ENCODE measurements at places on chromosomes 11 and 22.
A peak's percentile ranks its signal among the peaks of the same experiment; 100 is the strongest.

GRCh38 chr11:111764621-111765020 is 1.6 kb downstream of the PPP2R1B start:
- no peak for DNase-seq

DNA sequence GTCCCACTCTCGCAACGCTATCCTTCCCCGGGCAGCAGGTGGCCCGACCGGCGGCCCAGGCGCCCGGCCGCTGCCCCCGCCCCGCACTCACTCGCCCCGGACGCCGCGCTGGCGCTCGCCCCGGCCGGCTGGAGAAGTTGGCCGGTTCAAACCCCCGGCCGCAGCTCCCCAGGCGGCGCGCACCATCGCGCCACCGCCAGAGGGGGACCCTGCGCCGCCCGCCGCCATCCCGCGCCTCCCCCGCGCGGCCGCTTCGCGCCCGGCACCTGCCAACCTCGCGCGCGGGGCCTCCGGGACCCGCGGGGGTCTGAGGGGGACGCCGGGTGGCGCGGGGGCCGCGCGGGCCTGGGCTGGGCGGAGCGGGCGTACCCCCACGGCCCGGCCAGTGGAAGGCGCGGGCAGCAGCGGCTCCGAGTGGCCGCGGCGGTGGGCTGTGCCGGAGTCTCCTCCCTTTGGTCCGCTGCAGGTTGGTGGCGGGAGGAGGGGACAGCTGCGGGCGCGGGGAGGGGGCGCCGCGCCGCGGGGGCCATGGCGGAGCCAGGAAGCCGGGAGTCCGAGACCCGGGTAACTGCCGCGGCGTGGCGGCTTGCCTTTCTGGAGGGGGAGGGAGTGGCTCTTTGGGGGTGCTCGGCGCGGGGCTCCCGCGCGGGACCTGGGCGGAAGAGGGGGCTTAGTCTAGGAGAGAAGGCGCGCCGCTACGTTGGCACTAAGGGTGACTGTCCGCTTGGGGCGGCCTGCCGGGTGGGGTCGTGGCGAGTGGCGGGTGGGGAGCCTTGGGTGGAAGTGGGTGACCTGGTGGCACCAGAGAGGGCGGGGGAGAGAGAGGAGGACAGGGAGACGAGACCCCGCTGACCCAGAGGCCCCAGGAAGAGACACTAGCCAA is at the start of the genes MPST and TST:
Gene MPST, plus strand, starts transcription at position 434 of the 883 bp plus-strand sequence. Its CDS starts 95 bp downstream, at position 529.
Gene TST, minus strand, starts transcription at position 139 of the 883 bp plus-strand sequence. CDS start 715 bp downstream, outside the sequence.
- DNase-seq, result no peak

GRCh38 chr11:126305699-126306098 is 1.8 kb downstream of the DCPS start:
- DNase-seq, result no peak

DNA sequence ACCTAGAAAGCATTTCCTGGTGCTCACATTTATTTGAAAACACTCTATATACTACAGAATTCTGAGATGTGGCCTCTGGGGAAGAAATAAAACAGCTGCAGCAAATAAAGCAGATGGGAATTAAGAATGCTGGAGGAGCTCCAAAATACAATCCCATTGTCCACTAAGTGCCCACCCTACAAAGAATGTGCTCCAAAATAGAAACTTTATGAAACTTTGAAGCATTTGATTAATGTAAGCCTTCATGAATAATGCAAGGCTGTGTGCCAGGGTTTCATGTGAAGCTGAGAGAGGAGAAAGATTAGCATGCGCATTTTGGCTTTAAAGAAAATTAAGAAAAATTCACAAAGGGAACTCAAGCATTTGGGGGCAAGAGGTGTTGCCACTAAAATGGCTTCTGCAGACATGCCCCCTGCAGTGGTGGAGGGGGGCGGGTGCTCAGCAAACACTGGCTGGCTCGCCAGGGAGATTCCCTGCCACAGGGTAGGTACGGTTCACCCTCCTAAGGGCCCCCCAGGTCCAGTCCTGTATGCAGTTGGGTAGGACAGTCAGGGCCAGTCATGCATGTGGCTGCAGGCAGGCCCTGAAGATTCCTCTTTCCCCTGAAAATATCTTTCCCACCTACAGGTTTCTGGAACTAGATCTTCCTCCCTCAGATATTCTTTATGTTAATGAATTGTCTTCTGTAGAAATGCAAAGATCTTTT is 46.6 kb upstream of the RCN1 start:
- DNase-seq, result no peak

DNA sequence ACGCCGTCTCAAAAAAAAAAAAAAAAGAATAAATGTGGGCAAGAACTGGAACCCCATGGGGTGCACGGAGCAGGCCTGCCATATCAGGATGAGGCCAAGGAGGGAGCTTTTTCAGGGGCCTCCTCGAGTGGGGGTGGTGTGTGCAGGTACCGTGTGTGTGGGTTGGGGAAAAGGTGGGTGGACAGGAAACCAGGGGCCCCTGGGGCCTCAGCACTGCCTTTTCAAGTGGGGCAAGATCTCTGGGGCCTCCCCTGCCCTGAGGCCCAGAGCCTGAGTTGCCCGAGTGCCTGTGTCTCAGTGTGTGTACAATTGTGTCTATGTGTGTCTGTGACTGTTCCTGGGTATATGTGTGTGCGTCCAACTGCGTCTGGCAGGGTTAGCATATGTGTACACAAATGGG is 23.8 kb downstream of the TEF start:
- no peak for DNase-seq

DNA sequence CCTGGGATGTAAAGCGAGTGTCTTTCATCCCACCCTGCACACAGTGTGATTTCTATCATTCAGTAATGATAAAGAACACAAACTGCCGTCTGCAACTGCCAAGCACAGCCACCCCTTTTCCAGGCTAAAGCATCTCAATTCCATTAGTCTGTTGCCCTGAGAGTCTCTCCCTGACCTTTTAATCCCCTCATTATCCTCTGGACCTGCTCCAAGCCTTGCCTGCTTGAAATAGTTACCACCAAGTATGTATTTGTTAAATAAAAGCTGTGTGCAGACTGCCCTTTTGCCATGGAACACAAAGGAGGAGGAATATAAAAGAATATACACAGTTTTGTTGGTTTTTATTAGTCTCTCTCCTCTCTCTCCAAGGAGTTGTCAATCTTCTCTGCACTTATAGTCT is 13.0 kb downstream of the GRAP2 start:
- DNase-seq, result no peak

DNA sequence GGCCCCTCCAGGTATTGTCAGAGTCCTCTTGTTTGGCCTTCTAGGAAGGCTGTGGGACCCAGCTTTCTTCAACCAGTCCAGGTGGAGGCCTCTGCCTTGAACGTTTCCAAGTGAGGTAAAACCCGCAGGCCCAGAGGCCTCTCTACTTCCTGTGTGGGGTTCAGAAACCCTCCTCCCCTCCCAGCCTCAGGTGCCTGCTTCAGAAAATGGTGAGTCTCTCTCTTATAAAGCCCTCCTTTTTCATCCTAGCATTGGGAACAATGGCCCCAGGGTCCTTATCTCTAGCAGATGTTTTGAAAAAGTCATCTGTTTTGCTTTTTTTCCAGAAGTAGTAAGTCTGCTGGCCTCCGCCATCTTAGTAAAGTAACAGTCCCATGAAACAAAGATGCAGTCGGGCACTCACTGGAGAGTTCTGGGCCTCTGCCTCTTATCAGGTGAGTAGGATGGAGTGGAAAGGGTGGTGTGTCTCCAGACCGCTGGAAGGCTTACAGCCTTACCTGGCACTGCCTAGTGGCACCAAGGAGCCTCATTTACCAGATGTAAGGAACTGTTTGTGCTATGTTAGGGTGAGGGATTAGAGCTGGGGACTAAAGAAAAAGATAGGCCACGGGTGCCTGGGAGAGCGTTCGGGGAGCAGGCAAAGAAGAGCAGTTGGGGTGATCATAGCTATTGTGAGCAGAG is at the start of gene CD3E:
Gene CD3E, plus strand, starts transcription at position 163 of the 681 bp plus-strand sequence. Its CDS starts 223 bp downstream, at position 386.
- DNase-seq, result peak; percentile 54

GRCh38 chr11:98545544-98546175 is 475.1 kb upstream of the CNTN5 start:
- DNase-seq, result no peak

DNA sequence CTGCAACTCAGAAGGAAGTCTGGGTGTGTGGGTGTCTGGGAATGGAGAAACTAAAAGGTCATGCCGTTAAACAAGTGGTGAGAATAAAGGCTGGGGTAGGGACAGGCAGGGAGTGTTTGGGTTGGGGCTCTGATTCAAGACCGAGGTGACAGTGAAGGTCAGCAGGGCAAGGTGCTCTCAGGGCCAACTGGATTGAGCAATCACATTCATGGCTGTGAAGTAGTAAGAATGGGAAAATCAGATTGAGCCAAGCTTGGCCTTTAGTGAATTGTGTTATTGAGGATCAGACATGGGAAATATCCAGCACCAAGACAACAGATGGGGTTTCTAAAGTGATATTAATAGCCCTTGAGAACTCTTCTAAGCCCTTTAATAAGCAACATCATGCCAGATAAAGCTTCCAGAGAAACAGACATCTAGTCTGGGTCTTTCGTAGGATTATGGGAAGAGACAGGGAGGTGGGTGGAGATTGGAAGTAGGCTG is 24.3 kb downstream of the SCN3B start:
- DNase-seq, result no peak

GRCh38 chr11:72642043-72642883 is 32.0 kb downstream of the PDE2A start:
- peak; percentile 3 for DNase-seq

DNA sequence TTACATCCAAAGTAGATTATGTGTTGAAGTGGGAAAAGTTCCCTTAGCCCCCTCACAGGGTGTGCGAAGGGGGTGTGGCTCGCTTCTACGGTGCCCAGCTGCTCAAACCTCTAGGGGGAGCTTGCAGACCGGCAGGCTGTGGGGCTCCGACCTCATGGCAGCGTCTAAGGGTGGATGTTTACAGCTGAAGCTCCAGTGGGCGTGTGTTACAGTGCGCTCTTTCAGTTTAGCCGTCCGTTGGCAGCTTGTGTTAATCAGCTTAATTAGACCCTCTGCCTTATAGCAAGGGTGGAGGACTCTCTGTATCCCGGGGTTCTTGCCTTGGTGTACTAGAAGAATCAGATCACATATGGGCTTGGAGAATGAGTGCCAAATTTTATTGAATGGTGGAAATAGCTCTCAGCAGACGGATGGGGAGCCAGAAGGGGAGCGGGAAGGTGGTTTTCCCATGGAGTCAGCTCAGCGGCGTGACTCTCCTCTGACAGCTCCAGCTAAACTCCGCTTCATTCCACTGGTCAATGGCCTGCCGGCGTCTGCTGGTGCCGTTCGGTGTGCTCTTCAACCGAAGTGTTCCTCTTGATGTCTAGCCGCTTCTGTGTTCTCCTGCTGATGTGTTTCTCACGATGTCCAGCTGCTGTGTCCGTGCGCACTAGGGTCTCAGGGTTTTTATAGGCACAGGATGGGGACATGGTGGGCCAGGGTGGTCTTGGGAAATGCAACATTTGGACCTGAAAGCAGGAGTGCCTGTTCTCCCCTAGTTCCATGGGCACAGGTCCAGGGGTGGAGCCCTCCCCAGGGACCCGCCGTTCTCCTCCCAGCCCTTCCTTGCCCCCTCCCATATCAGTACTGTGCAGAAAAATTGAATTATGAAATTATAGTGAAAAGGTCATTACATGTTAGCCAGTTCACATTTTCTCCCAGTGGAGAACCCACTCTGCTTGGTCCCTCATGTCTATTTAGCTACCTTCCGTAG is 28.6 kb upstream of the OR10G7 start:
- no peak for DNase-seq

GRCh38 chr22:29012101-29012433 is 49.6 kb downstream of the C22orf31 start:
- no peak for DNase-seq

Data from stimulated activated CD8-positive, alpha-beta memory T cell treated with anti-CD3 and anti-CD28 coated beads, Interleukin-7, amount 100 ng/mL, for 4 hours (primary cell).